ENCODE measurements at places on chromosomes 1 and 21.

DNA sequence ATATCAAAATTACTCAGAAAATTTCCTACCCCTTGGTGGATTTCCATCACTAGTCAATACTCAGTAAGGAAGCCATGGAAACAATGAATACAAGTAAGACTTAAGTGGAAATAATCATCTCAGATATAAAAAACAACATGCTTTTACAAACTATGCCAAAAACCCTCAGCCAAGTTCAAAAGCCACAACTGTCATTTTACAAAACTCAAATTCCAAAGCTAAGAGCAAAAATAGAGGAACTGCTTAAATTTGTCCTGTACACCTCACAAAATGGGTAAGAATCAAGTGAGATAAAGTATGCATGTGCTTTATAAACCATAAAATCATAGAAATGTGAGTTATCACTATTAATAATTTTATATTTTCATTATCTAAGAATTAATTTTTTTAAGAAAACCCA, 9.6 kb downstream of the TMCO1 start:
- DNase-seq, result no peak

DNA sequence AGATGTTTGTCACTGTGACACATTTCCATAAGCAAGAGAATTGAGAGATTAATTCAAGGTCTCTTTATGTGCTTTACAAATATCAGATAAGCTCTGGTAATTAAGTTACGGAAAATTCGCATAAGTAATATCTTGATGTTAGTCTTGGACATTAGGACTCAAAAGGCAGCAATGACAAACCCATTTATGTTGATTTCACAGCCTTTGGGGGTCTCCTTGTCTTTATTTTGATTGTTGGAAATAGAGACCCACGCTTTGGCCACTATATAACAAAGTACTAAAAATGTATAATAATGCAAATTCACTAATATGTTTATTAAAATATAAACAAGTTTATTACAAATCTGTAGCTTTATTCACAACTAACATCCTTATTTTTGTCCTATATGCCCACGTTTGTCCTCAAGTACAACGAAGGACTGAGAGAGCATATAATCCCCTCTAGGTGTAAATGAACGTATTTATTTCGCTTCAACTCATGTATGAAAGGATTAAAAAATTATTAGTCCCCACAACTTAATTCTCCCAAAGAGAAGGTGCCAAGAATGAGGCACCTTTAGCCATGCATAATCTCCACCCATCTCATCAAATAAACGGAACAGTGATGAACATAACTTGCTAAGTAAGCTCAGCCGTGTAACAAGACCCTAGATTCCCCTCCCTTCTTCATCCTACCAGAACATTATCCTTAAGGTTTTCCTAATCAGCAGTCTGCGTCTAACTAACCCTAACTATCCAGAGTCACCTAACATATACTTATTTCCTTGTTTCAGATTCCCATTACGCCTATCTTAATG, 1.6 kb upstream of the LAMC1 start:
- DNase-seq, result no peak

GRCh38 chr1:15994590-15995351, 9.3 kb upstream of the SRARP start:
- no peak for DNase-seq

- no peak for DNase-seq
Observed at GRCh38 chr1:119569095-119569494, 62.1 kb downstream of the HSD3B1 start.

DNA sequence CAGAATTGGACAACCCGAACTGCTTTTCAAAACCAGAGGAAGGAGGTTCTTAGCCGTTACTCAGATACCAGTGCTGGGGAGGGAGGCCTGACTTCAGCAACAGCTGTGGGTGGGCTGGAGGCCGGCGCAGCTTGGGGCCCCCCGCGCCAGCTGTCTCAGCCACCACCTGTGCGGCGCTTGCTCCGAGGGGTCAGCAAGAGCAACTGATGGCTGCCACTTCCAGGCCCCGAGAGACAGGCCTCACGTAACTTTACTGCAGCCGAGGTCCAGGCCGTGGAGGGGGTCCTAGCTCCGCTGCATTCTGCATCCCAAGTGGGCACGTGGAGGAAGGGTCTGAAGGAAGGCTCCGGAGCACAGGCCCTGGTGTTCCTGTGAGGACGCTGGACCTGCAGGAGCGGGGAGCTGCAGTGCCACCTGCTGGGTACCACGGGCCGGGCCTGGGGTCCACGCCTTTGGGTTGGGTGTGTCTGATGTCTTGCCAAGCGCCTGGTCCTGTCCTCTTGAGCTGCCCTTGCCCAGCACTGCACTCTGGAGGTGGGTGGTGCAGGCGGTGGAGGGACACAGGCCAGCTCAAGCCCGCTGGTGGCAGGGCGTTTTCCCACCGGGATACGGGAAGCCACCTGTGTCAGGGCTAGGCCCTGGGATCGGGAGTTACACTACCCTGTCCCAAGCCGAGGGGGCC, 9.8 kb downstream of the THAP3 start:
- DNase-seq, result no peak

GRCh38 chr21:36381841-36382589, 3.2 kb upstream of the CHAF1B start:
- no peak for DNase-seq

GRCh38 chr1:47608296-47608875, 170.5 kb downstream of the FOXD2 start:
- DNase-seq, result no peak

DNA sequence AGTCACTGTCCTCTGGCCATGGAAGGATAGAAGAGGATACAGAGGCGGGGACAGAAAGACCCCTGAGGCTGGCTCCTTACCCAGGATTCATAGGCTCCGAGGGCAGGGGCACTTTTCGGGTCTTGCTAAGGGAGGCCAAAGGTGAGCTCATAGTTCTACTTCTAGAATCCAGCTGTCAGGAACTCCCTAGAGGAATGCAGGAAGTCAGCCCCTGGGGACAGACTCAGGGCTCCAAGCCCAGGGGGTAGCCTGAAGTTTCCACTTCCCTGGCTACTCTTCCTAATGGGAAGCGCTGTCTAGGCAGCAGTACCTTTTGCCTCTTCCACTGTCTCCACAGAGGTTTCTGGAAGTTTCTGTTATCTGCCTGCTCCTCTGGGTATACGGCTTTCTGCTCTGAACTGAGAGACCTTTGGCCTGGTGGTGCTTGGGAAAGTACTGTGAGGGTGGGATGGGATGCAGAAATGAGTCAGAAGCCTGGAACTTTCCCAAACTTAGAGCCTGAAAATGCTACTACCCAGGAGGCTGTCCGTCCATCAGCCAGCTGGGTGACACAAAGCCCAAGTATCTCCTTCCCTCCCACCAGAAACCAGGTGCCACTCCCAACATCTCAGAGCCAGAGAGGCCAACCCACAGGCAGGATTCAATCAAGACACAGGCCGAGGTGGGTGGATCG, 3.6 kb downstream of the UBXN11 start:
- no peak for DNase-seq

GRCh38 chr1:183279835-183280234, 93.8 kb downstream of the LAMC2 start:
- no peak for DNase-seq

GRCh38 chr1:167510244-167510643, 8.1 kb downstream of the CD247 start:
- no peak for DNase-seq

GRCh38 chr21:41662761-41663160, 104.1 kb downstream of the RIPK4 start:
- no peak for DNase-seq
